ENCODE measurements at places on chromosomes 3 and 15.

- DNase-seq = no peak
These were observed 112.3 kb upstream of the PHLDB2 start for GRCh38 chr3:111746772-111747171.

DNA sequence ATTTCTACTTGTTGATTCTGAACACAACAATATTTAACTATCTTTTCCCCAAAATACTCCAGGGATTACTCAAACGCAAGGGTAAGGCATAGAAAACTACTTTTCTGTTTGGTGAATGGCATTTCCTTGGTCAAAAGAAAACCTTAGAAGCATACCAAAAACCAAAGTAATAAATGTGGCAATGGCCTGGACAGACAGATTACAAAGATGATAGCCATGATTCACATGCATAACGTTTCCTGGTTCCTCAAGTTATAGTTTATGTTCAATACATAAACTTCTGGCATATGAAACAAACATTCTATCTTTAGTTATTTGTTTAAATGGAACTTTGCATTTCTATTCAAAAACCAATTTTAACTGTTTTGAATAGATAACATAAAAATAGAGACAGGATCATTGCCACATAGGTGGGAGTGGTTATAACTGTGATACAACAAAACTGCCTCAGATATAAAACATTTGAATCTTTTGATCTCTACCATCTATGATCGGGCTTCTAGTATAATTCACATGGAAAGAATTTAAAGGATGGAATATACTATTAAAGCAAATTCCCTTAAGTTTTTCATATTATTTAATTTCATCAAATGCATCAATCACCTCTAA lies 32.1 kb downstream of the FOXP1 start:
- DNase-seq = peak; percentile 27

DNA sequence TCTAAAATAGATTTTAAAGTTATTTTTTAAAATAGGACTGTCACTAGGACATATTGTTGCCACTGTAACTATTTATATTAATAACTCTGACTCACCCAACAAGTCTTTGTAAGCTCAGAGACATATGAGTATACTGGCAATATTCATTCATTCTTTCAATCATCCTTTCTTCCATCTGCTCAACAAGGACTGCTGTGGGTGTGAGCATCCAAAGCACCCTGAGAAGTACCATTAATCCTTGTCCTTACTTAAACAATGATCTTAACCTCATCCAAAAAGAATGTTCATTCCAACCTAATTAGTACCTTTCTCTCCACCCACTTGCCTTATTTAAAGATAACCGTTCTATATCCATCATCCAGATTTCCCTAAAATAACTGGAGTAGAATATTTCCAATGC lies 94.2 kb upstream of the PPP2R3A start:
- no peak for DNase-seq

GRCh38 chr15:50128266-50128665 lies 9.2 kb upstream of the ATP8B4 start:
- no peak for DNase-seq

DNA sequence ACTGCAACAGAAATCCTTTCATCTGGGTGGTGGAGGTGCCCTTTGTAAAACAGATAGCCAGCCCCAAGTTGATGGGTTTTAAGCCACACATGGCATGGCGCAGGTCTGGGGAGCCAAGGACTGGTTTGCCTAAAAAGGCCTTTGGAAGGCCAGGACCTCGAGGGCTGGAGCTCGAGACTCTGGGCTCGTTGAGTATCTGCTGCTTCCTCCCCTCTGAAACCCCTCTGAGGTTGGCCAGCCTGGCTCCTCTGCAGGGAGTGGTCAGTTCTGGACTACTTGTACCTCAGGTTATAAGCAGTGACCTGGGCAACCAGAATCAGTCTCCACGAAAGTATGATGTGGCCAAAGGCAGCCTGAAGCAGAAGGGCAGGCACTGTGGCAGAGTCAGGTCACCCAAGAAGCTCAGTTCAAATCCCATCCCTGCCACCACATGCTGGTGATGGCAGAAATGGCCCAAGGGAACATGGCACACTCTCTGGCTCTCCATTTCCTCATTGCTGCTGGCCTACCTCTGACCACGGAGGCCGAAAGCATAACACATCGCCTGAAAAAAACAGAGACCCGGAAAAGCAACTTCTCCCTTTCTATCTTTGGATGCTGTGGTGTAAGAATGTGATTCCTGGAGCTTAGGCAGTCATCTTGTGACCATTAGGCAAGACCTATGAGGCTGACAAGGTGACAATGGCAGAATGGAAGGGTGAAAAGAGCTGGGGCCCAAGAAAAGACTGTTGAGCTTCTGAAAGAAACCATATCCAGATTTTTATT lies 51.2 kb downstream of the WNT7A start:
- DNase-seq = no peak

GRCh38 chr15:90241343-90242192 lies 7.6 kb downstream of the GDPGP1 start:
- no peak for DNase-seq

GRCh38 chr3:194620196-194620595 lies 13.0 kb downstream of the TMEM44 start:
- DNase-seq = no peak

DNA sequence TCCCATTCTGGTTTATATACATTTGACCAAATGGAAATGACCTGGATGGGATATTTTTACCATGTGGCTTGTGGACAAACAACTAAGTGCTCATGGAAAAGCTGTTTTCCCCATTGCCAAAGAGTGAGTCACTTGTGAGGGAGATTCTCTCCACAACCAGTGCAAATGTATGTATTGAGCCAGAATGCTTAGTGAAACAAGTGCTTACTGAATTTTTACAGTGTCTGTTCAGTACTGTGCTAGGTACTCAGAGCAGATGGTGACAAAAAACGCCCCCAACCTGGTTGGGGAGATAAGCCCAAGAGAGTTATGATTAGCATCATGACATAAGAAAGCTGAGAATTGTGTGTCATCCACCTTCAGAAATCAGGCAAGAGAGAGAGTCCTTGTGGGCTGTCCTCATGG lies 2.3 kb downstream of the CHP1 start:
- DNase-seq = peak; percentile 69

DNA sequence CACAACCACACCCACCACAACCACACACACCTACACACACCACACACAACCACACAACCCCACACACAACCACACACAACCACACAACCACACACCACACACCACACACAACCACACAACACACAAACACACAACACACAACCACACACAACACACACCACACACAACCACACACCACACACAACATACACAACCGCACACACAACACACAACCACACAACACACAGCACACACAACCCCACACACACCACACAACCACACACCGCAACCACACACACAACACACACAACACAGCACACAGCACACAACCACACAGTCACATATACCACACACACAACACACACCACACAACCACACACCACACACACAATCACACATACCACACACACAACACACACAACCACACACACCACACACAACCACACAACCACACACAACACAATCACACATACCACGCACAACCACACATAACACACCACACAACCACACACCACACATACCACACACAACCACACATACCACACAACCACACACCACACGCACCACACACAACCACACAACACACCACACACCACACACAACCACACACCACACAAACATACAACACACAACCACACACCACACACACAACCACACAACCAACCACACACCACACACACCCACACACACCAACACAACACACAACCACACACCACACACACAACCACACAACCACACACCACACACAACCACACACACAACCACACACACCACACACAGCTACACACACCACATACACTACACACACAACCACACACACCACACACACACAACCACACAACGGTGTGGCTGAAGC lies 23.7 kb downstream of the CPN2 start:
- no peak for DNase-seq

- DNase-seq = no peak
These were observed 5.1 kb downstream of the IGDCC3 start for GRCh38 chr15:65372787-65373067.

GRCh38 chr3:19749448-19750017 lies 184.5 kb downstream of the EFHB start:
- no peak for DNase-seq

DNA sequence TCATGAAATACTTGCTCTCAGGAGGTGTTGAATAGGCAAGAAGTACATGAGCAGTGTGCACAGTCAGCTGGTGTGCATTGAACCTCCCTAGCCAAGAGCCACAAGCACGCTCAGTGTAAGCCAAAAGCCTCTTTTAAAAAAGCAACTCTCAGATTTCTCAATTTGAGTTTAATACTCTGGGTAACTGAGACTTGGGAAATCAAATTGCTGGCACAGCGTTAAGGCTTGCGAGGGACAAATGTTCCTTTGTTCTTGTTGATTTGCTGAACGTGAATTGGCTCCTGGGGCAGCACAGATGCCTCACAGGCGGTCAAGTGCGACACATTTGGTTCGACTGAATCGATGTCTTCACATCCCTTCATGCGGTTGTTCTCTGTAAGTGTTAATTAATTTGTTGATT lies at the start of gene FAM240A:
TSS of gene FAM240A (plus strand) at position 202 of the 400 bp plus-strand sequence. CDS start at position 361, 159 bp downstream.
- no peak for DNase-seq

- no peak for DNase-seq
These were observed 76.9 kb upstream of the RGMA start for GRCh38 chr15:93165734-93166470.

- peak; percentile 44 for DNase-seq
These were observed 47.2 kb upstream of the SMAD6 start for GRCh38 chr15:66654739-66655375.

- no peak for DNase-seq
These were observed 84.1 kb downstream of the WNT5A start for GRCh38 chr3:55402886-55403609.

GRCh38 chr15:71810256-71811035 lies at the start of gene NR2E3:
Gene NR2E3, plus strand, starts transcription at chr15:71810554. Its CDS starts 190 bp downstream, at chr15:71810744.
- no peak for DNase-seq

DNA sequence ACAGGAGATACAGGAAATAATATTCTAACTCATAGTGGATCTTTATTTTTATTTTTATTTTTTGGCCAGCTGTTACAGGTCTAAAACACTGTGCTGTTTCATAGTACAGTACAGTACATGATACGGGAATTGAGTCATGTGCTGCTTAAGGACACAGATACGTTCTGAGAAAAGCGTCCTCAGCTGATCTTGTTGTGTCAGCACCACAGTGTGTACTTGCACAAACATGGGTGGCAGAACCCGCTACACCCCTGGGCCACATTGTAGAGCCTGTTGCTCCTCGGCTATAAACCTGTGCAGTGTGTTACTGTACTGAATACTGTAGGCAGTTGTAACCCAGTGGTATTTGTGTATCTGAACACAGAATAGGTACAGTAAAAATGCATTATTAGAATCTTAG lies 183.4 kb downstream of the OR4M2 start:
- DNase-seq = no peak

- no peak for DNase-seq
These were observed 479.0 kb downstream of the RAP2B start for GRCh38 chr3:153640689-153641665.

DNA sequence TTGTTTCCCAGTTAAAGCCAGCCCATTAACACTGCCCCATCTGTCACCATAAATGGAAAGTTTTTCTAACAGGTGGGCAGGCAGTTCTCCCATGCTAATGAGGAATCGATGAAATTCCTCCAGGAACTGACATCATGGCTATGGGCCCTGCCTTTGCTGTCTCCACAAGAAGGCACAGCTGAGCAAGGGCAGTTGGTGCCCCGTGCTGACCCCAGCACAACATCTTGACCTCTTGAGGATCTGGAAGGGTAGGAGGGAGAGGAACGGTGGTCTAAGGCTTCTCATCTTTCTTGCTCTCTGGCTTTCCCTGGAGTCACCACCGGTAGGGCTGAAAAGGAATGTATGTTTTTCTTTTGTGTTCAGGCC lies 46.7 kb downstream of the CHCHD6 start:
- DNase-seq = no peak

DNA sequence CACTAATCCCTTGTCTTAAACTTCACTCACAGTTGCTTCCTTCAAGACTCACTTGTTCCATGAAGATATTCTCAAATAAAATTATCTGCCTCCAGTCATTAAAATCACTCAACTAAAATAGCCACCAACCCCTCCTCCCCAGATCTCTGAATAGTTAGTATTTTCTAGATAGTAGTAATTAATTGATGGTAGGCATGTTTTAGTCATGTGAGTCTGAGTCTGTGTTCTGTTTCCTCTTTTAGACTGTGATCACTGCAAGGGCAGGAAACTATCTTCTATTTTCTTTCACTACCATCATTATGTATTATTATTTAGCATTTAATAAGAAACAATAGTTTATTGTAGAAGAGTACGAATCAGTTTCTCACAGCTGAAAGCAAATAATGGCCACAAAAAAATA lies 1080.5 kb downstream of the IGSF11 start:
- no peak for DNase-seq

DNA sequence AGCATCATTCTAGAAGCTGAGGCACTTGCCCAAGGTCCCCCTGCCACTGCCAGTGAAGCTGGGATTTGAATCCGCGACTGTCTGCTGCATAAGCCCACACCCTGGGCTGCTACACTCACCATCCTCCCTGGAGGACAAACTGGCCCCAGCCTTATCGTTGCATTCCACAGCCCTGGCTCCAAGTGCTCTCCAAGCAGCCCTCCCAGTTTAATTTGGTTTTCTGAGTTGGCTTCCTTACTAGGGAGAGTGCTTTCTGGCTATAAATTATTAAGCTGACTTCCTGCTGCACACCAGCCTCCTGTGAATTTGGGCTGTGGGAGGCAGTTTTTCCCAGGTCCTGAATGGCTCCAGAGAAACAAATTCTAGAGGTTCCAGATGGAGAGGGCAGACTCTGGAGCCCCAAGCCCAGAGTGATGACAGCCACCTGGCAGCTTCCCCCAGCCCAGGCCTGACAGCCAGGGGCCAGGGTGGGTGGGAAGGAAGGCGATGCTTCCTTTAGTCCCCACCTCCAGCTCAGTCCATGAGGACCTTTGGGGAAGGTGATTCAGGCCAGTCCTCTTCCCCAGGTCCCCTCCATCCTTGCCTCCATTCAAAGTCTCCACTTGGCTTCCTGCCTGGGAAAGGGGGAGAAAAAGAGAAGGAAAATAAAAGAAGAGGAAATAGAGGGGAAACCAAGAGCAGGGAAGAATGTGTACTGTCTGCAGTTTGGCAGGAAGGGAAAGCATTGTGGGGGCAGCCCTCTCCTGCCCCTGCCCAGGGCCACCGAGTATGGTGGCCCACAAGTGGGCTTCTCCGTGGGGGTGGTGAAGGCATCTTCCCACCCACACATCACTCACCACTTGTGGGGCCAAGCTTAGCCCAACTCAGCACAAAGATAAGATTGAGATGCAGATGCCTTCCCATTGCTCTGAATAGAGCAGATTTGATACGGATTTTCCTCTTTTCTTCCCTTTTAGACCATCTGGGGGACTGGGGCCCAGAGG lies 69.6 kb downstream of the SEMA5B start:
- DNase-seq = no peak
